ENCODE measurements at places on chromosomes 7 and 10.
A peak's percentile ranks its signal among the peaks of the same experiment; 100 is the strongest.

DNA sequence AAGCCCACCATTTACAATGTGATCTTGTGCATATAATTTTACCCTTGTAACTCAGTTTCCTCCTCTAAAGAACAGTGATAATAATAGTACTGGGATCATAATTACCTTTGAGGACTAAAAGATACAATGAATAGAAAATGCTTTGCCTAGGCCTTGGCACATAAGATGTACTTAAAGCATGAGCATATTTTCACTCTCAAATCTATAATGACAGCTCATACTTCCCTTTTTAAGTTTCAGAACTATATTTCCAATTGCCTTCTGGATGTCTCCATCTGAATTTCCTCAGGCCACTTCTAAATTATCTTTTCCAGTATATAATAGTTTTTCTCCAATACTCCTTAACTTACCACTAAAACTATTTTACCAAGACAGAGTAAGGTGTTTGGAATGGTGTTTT lies 13.3 kb upstream of the ITGB8 start:
- DNase-seq = no peak

- peak; percentile 30 for DNase-seq
Observed at GRCh38 chr7:24290004-24290641, 6.1 kb downstream of the NPY start.

- no peak for DNase-seq
Observed at GRCh38 chr10:3487228-3487627, 297.8 kb downstream of the KLF6 start.

GRCh38 chr10:13708256-13708990 lies 121.7 kb downstream of the PRPF18 start:
- no peak for DNase-seq

GRCh38 chr7:150742286-150742968 lies 5.2 kb downstream of the GIMAP5 start:
- no peak for DNase-seq

DNA sequence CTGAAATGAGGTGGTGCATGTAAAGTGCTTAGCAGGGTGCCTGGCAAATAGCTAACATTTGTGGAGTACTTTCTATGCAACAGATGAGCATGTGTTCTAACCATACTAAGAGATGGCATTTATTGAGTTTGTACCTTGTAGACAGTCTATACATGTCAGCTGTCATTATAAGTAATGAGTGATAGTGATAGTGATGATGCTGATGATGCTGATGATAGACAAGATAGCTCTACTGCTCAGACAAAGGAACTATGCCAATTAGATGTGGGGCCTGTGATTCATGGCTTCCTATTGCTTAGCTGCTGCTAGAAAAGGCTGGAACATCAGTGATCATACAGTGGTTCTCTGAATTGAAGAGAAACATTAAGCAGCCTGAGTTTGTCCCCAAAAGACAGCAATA lies 585.8 kb downstream of the KCNMA1 start:
- DNase-seq = no peak

DNA sequence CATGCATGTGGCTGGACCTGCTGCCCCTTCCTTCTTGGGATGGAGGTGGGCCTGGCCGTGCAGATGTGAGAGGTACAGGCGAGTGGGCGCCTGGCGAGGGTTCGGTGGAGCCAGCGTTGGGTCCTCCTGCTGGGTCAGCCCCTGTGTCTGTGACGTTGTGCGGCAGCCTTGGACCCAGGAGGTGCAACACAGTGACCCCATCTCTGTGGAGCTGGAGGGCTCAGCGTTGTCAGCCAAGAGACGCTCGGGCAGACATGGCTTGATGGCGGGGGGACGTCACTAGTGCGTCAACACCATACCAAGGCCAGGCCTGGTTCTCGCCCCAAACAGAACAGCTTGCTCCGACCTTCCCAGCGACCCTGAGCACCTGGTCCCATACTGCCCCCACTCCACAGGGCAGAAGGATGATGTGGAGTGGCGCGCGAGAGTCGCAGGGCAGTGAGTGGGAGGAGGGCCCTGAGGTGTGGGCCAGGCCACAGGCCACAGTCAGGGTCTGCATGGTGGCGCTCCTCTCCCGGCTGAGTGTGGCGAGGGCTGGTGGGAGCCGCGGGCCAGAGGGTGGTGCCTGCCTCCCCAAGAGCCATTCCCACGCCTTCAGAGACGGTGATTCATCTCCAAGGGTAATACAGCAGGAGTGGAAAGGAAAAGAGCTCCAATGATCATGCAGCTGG lies 184.4 kb downstream of the DNAJB6 start:
- DNase-seq = no peak

DNA sequence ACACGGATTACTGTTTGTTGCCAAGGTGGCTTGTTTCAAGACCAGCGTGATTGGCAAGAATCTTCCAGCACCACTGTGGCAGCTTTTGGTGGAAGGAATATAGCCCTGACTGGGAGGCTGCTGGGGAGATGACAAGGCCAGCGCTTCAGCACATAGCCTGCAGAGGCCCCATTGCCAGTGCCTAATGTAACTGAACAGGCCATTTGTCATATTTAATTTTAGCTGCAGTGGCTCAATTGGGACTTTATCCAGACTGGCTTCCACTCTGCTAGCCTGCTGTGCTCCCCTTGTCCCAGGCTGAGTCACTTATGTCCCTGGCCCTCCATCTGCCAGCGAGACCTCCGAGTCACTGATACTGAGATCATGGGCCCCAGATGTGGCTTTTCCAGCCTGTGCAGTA lies 483.1 kb downstream of the GALNT17 start:
- DNase-seq = no peak

GRCh38 chr7:130207642-130208041 lies at the start of gene SSMEM1:
SSMEM1 (plus strand) TSS chr7:130207860; CDS start chr7:130207911, 51 bp downstream.
- DNase-seq = no peak

DNA sequence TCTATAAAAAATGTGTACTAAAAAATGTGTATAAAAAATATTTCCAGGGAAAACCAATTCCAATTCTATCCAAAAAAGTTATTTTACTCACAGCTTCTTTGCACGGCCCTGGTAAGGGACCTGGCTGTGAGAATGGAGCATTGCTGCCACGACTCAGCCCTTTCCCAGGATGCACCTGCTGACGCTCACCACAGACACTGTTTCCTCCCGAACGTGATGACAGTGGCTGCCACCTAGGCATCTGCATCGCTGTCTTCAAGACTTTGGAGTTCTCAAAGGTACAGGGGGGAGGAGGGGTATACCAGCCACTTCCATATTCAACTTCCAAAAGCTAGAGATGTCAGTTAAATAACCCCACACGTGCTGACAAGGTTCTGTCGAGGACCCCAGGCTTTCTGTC lies 23.9 kb upstream of the PTPRN2 start:
- DNase-seq = no peak

GRCh38 chr7:155001756-155002410 lies 1.0 kb downstream of the PAXIP1 start:
- no peak for DNase-seq

DNA sequence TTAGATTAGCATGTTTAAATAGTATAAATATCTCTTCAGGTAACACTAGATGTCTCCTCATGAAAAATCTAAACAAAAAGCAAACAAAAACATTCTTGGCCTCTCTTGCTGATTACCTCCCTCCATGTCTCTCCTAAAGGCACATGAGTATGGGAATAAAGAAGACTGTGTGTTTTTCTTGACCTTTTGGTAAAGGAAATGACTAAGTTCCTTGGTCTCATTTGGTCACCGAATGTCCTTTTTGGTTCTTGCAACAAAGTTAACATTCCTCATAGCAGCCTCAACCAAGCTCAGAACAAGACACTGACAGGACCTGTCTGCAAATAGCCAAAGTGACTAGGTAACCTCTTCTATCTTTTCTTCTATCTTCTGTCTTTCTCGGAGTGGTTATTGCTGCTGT lies 35.5 kb downstream of the POM121L12 start:
- no peak for DNase-seq

- no peak for DNase-seq
Observed at GRCh38 chr10:101763141-101763846, 12.6 kb downstream of the FGF8 start.

GRCh38 chr7:156014201-156014600 lies 201.9 kb upstream of the SHH start:
- no peak for DNase-seq

DNA sequence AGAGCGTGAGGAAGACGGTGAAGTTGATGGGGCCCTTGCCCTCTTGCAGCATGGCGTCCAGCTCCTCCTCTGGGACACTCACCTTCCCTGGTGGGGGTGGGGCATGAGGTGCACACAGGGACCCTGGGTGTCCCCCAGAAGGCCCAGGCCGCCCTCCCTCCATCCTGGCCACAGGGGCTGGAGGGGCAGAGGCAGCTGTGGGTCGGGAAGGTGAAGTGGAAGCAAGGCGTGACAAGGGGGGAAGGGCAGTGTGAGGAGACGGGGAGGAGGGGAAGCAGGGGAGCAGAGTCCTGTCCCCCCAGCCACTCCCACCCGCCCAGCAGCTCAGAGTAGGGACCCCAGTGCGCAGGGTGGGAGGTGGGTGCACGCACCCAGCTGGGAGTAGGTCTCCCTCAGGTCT lies 791 bp downstream of the MYL7 start:
- DNase-seq = no peak

- no peak for DNase-seq
Observed at GRCh38 chr7:112908086-112908485, 117.9 kb upstream of the TMEM168 start.

GRCh38 chr7:154699417-154699816 lies 303.5 kb downstream of the PAXIP1 start:
- no peak for DNase-seq

- no peak for DNase-seq
Observed at GRCh38 chr7:137351941-137352340, 8.4 kb upstream of the PTN start.

DNA sequence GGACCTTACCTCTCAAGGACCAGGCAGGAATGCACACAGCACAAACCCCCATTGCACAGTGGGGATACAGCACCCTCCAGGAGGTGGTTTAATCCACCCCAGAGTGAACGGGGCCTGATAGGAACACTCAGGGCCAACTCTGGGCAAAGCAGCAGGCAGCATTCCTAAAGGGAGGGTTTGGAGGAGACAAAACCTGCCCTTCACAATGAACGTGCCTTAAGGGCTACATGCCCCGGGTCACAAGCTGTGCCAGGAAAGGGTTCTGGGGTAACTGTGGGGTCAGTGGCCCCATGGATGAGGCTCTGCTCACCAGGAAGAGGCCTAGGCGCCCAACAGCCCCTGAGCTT lies 1.1 kb downstream of the GPRIN2 start:
- no peak for DNase-seq

DNA sequence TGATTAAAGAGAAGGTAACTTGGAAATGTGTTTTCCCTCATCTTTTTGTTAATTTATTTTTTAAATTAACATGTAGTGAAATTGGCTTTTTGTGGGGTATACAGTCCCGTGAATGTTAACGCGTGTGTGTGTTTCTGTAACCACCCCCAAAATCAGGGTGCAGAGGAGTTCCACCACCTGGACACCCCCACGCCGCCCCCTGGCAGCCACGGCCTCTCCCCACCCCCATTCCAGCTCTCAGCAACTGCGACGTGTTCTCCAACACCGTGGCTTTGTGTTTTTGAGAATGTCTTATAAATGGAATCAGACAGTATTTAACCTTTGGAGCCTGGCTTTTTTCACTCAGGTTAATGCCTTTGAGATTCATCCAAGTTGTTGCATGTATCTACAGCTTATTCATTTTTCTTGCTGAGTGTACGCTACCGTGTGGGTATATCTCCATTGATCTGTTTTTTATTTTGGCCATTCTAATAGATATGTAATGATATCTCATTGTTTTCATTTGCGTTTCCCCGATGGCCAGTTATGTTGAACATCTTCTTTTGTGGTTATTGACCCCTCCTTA lies 218.8 kb downstream of the EBF3 start:
- no peak for DNase-seq

- no peak for DNase-seq
Observed at GRCh38 chr7:92025260-92025659, 84.6 kb downstream of the AKAP9 start.

- no peak for DNase-seq
Observed at GRCh38 chr10:71605263-71605962, 114.2 kb downstream of the C10orf105 start.

DNA sequence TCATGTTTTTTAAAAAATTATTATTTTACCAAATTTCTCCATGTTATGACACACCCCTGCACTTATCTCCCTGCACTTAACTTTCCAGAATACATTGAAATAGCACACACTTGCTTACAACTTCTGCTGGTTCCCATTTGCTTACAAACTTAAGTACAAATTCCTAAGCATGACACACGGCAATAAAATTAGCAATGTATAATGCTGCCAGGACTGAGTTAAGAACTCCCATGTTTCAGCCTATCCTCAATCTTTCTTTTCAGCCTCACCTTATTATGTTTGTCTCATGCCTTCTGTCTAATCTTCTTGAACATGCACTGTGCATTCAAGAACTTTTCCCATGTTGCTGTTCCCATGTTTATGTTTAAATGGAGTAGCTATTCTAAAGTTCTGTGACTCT lies 40.8 kb downstream of the PRPS1L1 start:
- no peak for DNase-seq

DNA sequence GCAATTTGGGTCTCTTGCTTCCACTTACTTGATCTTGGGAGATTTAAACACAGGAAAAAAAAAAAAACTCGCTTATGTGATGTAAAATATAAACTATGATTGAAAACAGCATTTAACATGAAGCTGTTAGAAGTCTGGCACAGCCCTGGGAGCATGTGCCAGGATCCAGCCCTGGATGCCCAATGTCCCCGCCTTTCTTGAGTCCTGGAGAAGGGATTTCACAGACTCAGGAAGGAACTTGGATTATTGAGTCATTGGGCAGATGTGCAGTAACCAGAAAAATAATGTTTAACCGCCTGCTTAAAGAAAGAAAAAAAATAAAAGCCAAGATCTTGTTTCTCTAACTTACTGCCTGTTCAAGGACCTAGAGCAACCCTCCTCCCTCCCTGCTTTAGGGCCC lies 3.7 kb upstream of the JCAD start:
- no peak for DNase-seq

DNA sequence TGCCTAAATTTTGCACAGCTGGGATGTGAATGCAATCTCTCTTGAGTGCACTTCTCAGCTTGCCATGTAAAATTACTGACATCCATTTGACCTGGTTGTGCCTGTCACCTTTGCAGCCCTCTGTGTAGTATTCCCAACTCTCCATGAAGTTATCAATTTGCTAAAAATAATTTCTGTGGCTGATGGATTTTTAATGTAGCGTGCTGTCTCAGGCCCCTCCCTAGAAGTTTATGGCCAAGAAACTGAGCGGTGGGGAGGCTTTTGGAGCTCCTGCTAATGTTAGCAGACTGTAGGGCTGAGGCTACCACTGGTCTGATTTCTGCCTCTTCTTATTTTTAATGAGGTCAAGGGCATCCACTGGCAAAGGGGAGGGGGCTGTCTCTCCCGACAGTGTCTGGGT lies 577.0 kb upstream of the DPP6 start:
- no peak for DNase-seq

GRCh38 chr10:24901686-24902399 lies 50.6 kb downstream of the PRTFDC1 start:
- no peak for DNase-seq

DNA sequence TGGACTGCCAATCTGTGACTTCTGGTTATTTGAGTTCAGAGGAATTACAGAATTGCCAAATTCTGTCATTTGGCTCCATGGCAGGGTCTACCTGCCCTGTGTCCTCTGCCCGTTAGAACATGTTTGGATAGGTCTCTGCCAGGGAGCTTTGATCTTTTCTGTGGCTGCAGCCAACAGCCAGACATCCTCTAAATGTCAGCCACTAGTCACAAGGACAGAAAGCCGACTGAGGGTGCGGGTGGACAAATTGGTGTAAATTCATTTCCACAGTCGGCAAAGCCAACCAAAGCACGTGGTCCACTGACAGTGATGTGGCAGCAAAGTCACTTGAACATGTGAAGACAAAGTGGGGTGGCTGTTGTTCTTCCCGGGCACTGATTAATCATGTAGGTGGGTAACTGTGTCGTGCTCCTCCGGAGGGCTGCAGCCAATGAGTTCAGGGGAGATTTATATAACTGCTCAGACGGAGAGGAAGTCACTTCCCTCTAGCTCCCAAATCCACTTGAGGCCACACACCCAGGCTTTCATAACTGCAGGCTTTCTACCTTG lies 26.7 kb upstream of the CAMK1D start:
- DNase-seq = no peak

Data from stimulated activated CD8-positive, alpha-beta memory T cell treated with anti-CD3 and anti-CD28 coated beads, Interleukin-15, amount 100 ng/mL, for 4 hours (primary cell).